ENCODE measurements at places on chromosomes 13 and 19. TPM values are rescaled to one million over a fixed set of nuclear protein-coding genes. Genes with fewer than 3 reads are reported as not detected.

Gene N4BP2L1
- 0.08 TPM for total RNA-seq

Gene ZNF492
- 1.8 TPM for total RNA-seq

Gene ASPDH
- total RNA-seq = not detected

Gene LRG1
- not detected for total RNA-seq

Gene OLFM4
- not detected for total RNA-seq

Gene ONECUT3
- not detected for total RNA-seq

Gene WDR88
- total RNA-seq = not detected

Gene FGF22
- not detected for total RNA-seq

Gene LYPD3
- 18.9 TPM for total RNA-seq

Gene ZNF221
- 1.9 TPM for total RNA-seq

Gene CAPN12
- total RNA-seq = 9.0 TPM

Measured in hair follicular keratinocyte (primary cell).